ENCODE measurements at places on chromosomes 3 and 15. TPM values are rescaled to one million over a fixed set of nuclear protein-coding genes. Genes with fewer than 3 reads are reported as not detected.

CD96 gene
- total RNA-seq: under 0.01 TPM

ISL2 gene
- total RNA-seq: 0.26 TPM

ZNF80 gene
- not detected for total RNA-seq

MYO5C gene
- total RNA-seq: under 0.01 TPM

XRN1 gene
- 40.3 TPM for total RNA-seq

PARP14 gene
- total RNA-seq: 78.3 TPM

SPSB4 gene
- total RNA-seq: not detected

Data from fibroblast of lung (primary cell).